ENCODE measurements at places on chromosomes 1 and 21. TPM values are rescaled to one million over a fixed set of nuclear protein-coding genes. Genes with fewer than 3 reads are reported as not detected.

TMPRSS3 gene
- 7.8 TPM for total RNA-seq

MARCKSL1 gene
- 21.7 TPM for total RNA-seq

GABRD gene
- total RNA-seq: not detected

TRAF3IP3 gene
- total RNA-seq: 392 TPM

SELP gene
- total RNA-seq: 0.45 TPM

CDK11A gene
- 104 TPM for total RNA-seq

CDC42BPA gene
- 1.2 TPM for total RNA-seq

OR2M5 gene
- not detected for total RNA-seq

GJB3 gene
- not detected for total RNA-seq

TMEM222 gene
- 40.4 TPM for total RNA-seq

NASP gene
- 188 TPM for total RNA-seq

B3GALNT2 gene
- total RNA-seq: 10.6 TPM

TMEM35B gene
- 38.0 TPM for total RNA-seq

CTTNBP2NL gene
- 0.57 TPM for total RNA-seq

RSPO1 gene
- total RNA-seq: not detected

PLA2G2D gene
- total RNA-seq: not detected

C8A gene
- total RNA-seq: not detected

DCST2 gene
- 1.4 TPM for total RNA-seq

ARHGEF16 gene
- total RNA-seq: not detected

OR2AK2 gene
- total RNA-seq: not detected

FLG2 gene
- total RNA-seq: not detected

DCST1 gene
- total RNA-seq: not detected

PLA2G2F gene
- not detected for total RNA-seq

FAM163A gene
- total RNA-seq: not detected

MAP3K21 gene
- total RNA-seq: 1.5 TPM

KPRP gene
- total RNA-seq: not detected

MYBPH gene
- not detected for total RNA-seq

RGS7 gene
- not detected for total RNA-seq

RNF186 gene
- not detected for total RNA-seq

FCRL2 gene
- total RNA-seq: not detected

SLC25A34 gene
- total RNA-seq: 2.7 TPM

SEMA4A gene
- total RNA-seq: 9.8 TPM

ALX3 gene
- not detected for total RNA-seq

PIGP gene
- total RNA-seq: 12.4 TPM

NEK2 gene
- 31.8 TPM for total RNA-seq

TNFRSF8 gene
- 0.22 TPM for total RNA-seq

CAMK1G gene
- total RNA-seq: not detected

GLIS1 gene
- total RNA-seq: not detected

C1orf50 gene
- total RNA-seq: 10.9 TPM

C1orf87 gene
- total RNA-seq: not detected

Data from activated naive CD8-positive, alpha-beta T cell treated with anti-CD3 and anti-CD28 coated beads, Interleukin-2, amount 10 ng/mL, durations not matched to agents 7 days and 5 days (primary cell).